AG10803 (cell line): ENCODE measurements at places on chromosomes 3 and 15.

- no peak for DNase-seq
These were observed 5.7 kb downstream of the TTBK2 start for GRCh38 chr15:42914728-42915497.

DNA sequence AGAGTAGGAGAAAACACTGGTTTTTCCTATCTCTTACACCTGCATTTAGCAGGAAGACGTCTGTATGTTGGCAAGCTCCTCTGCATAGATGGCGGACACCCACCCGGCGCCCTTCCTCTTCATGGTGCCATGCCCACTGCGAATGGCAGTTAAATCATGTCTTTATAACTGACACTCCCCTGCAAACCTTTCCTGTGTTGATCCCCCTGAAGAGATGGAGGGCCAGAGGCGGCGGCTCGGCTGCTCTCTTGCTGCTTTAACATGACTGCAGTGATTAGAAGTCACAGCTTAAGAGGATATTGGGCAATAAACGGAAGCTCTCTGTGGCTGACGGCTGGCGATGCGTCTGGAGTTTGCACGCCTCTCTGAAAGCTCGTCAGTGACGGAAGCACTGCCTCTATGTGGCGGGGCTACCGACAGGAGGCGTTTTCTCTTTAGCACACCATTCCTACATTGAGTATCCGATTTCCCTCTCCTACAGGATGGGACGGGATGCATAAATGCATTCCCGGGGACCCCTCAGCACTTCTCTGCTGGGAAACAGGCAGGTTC, 25.5 kb upstream of the SNRPA1 start:
- DNase-seq, result peak; percentile 56

DNA sequence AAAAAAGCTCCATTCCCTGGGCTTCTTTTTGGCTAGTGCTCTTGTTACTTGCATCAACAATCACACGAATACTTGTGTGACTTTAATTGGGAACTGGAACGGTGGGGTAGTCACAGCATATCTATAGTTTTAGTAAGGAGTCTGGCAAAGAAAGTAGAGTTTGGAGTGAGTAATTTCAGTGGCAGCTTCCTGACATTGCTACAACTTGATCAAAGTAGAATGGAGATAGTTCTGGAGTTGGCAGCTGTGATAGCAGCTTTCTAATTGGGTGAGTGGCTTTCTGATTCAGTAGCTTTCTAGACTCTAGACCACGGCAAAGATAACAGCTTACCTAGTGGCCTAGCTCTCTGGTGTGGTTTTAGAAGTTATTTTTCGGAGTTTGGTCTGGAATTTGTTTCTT, 475.0 kb downstream of the TUSC7 start:
- peak; percentile 50 for DNase-seq

GRCh38 chr3:140421884-140422283, 256.0 kb upstream of the TRIM42 start:
- DNase-seq, result no peak

GRCh38 chr3:9147215-9147895, 102.1 kb downstream of the SRGAP3 start:
- DNase-seq, result no peak

DNA sequence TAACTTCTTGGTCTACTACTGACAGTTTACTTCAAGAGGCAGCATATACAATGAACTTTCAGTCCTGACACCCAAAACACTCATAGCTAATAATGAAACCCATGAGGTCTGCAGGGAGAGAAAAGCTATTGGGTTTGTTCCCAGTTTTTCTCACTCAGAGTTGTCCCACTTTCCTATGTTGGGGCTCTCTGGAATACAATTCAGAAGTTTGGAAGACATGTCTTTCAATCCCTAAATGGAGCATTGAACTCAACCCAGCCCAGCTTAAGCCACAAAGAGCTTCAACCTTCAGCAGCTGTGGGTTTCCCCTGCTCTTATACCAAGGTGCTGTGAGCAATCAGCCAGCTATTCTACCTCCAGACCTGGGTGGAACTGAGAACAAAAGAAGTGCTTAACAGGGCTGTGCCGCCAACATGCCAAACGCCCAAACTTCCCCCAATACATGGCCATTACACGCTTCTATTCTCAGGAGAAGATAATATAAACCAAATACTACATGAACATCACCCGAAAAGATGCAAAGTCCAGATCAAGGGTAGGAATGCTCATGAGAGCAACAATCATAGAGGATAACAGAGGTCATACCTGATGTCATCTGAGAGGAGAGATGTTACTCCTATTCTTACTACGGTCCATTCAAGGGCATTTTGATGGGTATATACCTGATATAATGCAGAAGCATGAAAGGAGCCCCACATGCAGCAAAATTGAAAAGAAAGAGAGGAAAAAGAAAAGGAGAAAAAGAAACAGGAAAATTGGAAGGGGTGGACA, 131.2 kb upstream of the TGFBR2 start:
- DNase-seq, result no peak

- DNase-seq, result peak; percentile 16
These were observed 124.8 kb upstream of the NR2E3 start for GRCh38 chr15:71685420-71685993.

- DNase-seq, result no peak
These were observed 34.1 kb upstream of the SMAD3 start for GRCh38 chr15:67031331-67031730.

DNA sequence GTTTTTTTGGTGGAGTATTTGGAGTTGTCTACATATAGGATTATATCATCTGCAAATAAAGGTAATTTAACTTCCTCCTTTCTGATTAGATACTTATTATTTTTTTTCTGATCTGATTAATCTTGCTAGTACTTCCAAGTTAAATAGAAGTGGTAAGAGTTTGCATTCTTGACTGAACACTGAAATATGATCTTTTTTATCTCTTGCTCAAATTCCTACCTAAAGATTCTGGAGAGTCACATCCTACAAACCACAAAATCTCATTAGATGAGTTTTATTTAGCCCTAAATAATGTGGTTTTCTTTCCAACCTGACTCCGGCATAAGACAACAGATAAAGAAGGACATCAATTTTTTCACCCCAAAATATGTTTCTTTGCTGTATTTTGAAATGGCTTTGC, 977.9 kb upstream of the GBE1 start:
- no peak for DNase-seq

GRCh38 chr3:139439278-139439677, 37.0 kb downstream of the RBP2 start:
- DNase-seq, result no peak

- DNase-seq, result no peak
These were observed 15.9 kb downstream of the PARL start for GRCh38 chr3:183868796-183869195.

DNA sequence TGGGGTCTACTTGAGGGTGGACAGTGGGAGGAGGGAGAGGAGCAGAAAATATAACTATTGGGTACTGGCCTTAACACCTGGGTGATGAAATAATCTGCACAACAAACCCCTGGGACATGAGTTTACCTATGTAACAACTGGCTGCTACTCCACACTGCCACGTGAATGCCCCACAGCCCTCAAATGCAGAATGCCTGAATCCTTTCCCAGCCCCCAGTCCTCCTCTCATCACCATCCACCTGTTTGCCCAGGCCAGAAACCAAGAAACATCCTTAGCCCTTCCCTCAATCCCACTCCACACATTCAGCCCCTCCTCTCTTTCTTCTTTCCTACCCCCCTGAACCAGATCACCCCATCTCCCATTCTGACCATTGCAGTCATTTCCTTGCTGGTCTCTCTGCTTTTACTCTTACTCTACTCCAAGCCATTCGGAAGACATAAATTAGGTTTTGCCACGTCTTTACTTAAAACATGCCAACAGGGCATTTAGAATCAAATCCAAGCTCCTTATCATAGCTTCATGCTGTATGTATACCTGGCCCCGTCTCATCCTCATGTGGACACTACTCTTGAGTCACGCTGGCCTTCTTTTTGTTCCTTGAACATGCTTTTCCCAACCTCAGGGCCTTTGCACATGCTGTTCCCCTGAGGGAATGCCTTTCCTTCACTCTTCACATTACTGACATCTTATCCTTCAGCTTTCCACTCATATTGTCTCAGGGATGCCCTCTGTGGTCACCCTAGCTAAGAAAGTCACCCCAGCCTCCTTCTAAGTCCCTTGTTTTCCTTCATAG, 137.5 kb upstream of the ABHD17C start:
- no peak for DNase-seq

GRCh38 chr3:123263941-123264340, 62.2 kb downstream of the SEC22A start:
- DNase-seq, result no peak

GRCh38 chr3:97871801-97872524, 50.2 kb downstream of the CRYBG3 start:
- DNase-seq, result peak; percentile 90

DNA sequence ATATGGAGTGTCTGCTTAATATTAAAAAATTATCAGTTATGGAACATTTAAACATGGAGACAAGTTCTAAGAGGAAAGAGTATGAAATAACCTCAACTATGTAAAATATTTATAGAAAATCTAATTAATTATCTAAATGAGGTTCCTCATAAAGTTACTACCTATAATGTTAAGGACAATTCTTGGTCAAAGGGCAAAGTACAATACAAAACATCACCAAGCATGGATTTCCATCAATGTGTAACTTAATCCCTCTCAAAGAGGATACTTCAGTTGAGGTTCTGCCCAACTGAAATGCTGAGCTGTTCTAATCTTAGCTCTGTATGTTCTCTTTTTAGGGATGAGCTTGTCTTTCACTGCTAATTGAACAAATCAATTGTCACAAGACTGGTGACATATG, 56.0 kb upstream of the CHRM5 start:
- DNase-seq, result no peak

DNA sequence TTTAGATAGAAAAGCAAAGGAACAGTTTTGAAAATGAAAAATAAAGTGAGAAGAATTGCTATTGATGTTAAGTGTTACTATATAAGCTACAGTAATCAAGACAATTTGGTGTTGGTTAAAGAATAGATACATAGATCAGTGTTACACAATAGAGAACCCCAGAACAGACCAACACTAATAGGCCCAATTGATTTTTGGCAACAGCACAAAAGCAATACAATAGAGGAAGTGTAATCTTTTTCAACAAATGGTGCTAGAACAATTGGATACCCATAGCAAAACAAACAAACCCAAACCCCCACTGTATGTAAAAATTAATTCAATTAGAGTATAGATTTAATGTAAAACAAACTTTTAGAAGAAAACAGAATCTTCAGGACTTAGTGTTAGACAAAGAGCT, 61.8 kb downstream of the ATP11B start:
- no peak for DNase-seq

- DNase-seq, result no peak
These were observed 27.3 kb upstream of the CCDC50 start for GRCh38 chr3:191301782-191302411.

DNA sequence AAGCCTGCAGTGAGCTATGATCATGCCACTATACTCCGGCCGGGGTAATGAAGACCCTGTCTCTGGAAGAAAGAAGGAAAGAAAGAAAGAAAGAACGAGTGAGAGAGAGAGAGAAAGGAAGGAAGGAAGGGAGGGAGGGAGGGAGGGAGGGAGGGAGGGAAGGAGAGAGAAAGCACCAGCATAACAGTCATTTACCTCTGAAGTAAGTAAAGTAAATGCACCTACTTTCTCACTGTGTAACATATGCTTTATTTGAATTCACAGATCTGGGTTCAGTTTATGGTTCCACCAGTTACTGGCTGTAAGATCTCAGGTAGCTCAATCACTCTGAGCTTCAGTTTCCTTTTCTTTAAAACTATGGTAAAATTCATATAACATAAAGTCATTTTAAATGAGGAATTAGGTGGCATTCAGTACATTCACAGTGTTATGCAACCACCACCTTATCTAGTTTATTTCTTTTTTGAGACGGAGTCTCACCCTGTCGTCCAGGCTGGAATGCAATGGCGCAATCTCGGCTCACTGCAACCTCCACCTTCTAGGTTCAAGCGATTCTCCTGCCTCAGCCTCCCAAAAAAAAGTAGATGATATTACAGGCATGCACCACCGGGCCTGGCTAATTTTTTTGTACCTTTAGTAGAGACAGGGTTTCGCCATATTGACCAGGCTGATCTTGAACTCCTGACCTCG, 16.1 kb upstream of the RAD54L2 start:
- no peak for DNase-seq

DNA sequence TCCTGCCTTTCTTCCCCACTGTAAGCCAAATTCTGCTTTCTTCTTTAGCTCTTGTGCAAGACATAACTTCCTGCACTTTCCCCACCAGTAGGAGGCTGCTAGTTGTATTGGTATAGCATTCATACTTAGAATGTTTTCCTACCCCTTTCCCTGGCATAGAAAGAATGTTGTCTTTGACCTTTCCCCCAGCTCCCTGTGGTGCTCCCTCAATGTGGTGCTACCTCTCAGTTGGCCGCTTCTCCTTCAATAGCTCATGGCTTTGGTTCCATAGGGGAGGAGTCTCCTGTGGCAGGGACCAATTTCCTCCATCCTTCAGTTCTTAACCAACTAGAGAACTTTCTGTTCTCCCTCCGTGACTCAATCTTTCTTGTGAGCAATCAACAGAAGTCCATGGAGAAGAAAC, 67.5 kb upstream of the AKAP13 start:
- DNase-seq, result peak; percentile 62

DNA sequence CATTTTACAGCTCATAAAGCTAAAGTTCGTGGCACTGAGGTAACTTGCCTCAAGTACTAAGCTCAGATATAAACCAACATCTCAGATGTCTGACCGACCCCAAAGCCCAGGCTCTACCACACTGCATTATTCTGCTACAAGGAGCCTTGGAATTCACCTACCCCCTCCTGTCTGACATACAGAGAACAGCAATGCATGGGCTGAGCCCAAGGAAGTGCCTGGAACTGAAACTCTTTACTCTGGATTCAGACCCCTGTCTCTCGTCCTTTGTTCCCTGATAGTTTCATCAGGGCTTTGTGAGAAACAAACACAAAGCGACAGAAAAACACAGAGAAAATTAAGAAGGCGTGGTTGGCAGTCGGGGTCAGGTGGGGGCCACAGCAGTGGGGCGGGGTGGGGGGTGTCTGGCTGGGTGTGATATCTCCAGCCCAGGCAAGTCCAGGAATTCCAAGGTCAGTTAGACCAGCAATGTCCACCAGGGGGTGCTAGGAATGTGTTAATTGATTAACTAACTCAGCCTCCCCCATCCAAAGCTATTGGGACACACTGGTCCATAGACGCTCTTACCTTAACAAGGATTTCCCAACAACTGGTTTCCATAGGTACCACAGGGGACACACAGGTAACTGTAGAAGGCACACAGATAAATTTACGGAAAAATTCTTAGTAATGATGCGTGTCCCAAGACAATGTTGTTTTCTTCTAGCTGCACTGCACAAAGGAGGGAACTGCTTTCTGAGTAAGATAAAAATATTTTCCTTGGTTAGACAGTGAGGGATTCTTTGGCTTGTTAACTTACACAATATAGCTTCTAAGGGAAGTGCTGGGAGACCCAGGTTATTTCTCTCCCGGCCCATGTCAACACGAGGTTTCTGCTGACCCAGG, 18.8 kb upstream of the SSUH2 start:
- DNase-seq, result peak; percentile 74

DNA sequence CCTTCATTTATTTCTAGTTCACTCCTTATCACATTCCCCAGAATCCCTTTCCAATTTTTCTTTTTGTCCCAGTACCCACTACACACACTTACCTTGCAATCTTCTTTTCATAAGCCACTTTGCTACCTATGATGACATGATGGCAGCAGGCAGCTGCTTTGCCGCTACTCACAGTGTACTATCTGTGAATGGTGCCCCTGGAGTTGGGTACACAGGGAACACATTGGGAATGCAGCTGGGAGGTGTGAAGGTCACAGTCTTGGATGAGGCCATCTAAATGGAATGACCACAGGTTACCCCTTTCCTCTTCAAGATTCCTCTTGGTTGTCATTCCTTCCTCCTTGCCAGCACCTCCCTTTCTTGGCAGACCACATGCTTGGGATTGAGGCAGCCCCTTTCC, 20.8 kb upstream of the TNIK start:
- DNase-seq, result no peak
